Activated naive CD8-positive, alpha-beta T cell treated with anti-CD3 and anti-CD28 coated beads, Interleukin-2, amount 50 U/mL, for 24 hours (primary cell): ENCODE measurements at places on chromosomes 16 and 17.

GRCh38 chr17:1071103-1071825 is 74.3 kb downstream of the TIMM22 start:
- H3K36me3 ChIP-seq: peaks cover 24% of the 10 kb centered on the region
- H3K4me1 ChIP-seq: no peaks in the 10 kb centered on the region
- no peaks in the 10 kb centered on the region for H3K27me3 ChIP-seq
- DNase-seq: no peak

DNA sequence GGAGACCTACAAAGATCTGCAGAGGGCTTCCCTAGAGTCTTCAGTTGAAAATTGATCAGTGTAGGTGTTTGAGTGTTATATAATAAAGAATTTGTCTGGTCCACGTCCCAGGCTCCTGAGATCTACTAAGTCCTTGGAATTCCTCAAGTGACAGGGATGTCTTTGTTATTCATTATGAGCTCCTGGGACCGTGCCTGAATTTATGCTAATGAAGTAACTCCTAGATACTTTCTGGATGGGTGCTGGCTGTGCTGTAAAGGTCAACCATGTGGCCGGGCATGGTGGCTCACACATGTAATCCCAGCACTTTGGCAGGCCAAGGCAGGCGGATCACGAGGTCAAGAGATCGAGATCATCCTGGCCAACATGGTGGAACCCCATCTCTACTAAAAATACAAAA is 43.7 kb downstream of the CDC27 start:
- no peak overlapping the region for H3K27ac ChIP-seq
- peaks cover 38% of the 10 kb centered on the region for H3K36me3 ChIP-seq
- no peaks in the 10 kb centered on the region for H3K4me1 ChIP-seq
- H3K4me3 ChIP-seq: no peak overlapping the region

- peaks cover 36% of the 10 kb centered on the region for H3K4me1 ChIP-seq
- DNase-seq: no peak
- H3K27ac ChIP-seq: no peak overlapping the region
- H3K36me3 ChIP-seq: no peaks in the 10 kb centered on the region
Measured at GRCh38 chr16:57354311-57354710, 4.3 kb upstream of the CCL22 start.

DNA sequence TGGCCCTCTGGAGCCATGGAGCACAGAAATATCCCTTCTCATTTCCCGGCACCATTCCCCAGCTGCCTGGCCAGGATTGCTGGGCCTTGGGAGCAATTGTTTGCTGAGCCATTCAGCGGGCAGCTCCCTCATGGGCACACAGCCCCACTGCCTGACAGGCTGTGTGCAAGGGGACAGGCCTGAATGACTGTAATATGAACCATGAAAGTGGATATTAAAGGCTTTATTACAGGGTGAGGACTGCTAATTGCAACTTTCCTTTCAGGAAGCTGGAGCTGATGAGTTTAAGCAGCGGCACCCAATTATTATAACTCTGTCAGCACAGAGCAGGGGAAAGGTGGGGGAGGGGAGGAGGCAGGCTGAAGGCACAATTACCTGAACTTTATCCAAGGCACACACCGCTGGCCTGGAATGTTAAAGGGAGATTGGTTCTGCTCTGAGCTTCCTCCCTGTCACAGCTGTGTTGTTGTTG is 159.8 kb upstream of the SDK2 start:
- H3K36me3 ChIP-seq: no peaks in the 10 kb centered on the region
- H3K27me3 ChIP-seq: peaks cover 7% of the 10 kb centered on the region
- no peak overlapping the region for H3K4me3 ChIP-seq
- H3K27ac ChIP-seq: no peak overlapping the region
- H3K4me1 ChIP-seq: no peaks in the 10 kb centered on the region

- H3K27ac ChIP-seq: peak overlapping the region; percentile 86
- DNase-seq: no peak
- H3K4me1 ChIP-seq: peaks cover 43% of the 10 kb centered on the region
- H3K36me3 ChIP-seq: peaks cover 47% of the 10 kb centered on the region
- H3K4me3 ChIP-seq: peak overlapping the region; percentile 74
Measured at GRCh38 chr16:69444873-69445517, 20.6 kb downstream of the CYB5B start.

DNA sequence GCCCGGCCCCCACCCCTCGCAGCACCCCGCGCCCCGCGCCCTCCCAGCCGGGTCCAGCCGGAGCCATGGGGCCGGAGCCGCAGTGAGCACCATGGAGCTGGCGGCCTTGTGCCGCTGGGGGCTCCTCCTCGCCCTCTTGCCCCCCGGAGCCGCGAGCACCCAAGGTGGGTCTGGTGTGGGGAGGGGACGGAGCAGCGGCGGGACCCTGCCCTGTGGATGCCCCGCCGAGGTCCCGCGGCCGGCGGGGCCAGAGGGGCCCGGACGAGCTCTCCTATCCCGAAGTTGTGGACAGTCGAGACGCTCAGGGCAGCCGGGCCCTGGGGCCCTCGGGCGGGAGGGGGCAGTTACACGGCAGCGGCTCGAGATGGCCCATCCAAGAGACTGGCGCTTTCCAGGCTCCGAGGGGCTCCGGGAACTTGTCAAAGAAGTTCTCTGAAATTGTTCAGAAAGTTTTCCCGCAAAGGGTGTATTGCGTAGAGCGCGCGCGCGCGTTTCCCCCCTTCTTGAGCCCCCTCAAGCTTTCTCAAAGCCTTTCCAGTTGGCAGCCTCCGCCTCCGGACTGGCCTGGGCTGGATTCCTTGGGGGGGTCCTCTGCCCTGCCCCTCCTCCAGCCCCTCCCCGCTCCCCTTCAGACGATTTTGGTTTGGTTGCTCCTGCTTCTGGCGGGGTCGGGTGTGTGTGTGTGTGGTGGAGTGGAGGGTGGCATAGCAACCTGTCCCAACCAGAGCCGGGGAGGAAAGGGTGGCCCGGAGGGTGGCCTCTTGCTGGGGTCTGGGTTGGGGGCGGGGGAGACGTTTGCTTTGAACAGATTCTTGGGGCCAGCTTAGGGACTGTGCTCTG is 504 bp downstream of the ERBB2 start:
- H3K27me3 ChIP-seq: peaks cover 37% of the 10 kb centered on the region
- no peak overlapping the region for H3K4me3 ChIP-seq
- no peak overlapping the region for H3K27ac ChIP-seq
- H3K4me1 ChIP-seq: peaks cover 10% of the 10 kb centered on the region

DNA sequence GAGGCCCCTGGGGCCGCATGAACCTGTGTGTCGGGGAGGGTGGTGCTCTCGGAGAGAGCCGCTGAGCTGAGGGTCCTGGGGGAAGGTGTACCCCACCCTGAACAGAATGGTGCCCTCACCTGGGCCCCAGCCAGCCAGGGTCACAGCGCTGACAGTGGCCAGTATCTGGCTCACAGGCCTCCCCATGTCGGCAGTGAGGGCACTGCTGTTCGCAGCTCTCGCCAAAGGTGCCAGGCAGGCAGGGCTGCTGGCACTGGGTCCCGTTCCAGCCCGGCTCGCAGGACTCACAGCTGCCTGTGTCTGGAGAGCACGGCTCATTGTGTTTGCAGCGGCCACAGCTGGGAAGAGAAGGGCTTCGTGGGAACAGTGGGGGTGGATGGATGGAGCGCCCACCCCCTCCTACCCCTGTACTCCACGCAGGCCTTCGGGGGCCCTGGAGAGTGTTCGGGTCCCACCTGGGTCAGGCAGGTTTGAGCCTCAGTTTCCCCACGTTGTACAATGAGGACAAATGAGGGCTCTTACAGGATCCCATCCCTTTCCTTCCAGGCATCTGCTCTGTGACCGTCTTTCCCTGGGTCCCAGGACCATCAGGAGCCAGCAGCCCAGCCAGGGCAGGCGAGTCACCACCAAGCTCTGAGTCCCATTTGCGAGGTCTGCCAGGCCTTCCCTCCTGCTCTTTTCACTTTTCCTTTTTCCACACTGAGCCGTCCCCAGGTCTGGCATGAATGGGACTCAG is 5.0 kb downstream of the SCARF1 start:
- no peak overlapping the region for H3K27ac ChIP-seq
- H3K4me3 ChIP-seq: no peak overlapping the region
- H3K4me1 ChIP-seq: peaks cover 16% of the 10 kb centered on the region
- no peaks in the 10 kb centered on the region for H3K27me3 ChIP-seq
- peaks cover 2% of the 10 kb centered on the region for H3K36me3 ChIP-seq

DNA sequence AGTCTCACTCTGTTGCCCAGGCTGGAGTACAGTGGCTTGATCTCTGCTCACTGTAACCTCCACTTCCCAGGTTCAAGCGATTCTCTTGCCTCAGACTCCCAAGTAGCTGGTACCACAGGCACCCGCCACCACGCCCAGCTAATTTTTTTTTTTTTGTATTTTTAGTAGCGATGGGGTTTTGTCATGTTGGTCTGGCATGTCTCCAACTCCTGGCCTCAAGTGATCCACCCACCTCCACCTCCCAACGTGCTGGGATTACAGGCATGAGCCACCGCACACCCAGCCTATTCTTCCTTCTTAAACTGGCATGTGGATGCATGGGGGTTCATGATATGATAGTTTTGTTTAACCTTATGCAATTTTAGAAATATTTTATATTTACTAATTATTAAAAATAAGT is 39.4 kb upstream of the VWA3A start:
- H3K36me3 ChIP-seq: peaks cover 9% of the 10 kb centered on the region
- no peak overlapping the region for H3K4me3 ChIP-seq
- peaks cover 26% of the 10 kb centered on the region for H3K4me1 ChIP-seq

- DNase-seq: no peak
- H3K36me3 ChIP-seq: no peaks in the 10 kb centered on the region
- no peaks in the 10 kb centered on the region for H3K27me3 ChIP-seq
- H3K27ac ChIP-seq: no peak overlapping the region
- no peak overlapping the region for H3K4me3 ChIP-seq
- no peaks in the 10 kb centered on the region for H3K4me1 ChIP-seq
Measured at GRCh38 chr17:72063756-72064450, 56.9 kb upstream of the SOX9 start.

DNA sequence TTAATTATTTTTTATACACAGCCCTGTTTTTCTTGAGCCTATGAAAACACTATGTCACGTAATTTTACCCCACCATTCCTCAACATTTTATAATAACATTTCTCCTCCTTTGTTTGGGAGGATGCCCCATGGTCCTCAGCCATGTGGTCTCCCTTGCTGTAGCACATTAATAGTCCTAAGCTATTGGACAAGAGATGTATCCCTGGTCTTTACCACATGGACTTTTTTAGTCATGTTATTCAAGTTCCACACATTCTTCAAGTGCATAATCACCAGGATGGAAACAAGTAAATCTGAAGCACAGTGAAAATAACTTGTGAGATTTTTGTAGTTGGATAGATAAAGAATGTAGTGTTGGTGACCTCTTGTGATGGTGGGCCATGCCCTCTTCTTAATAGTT is 2.0 kb upstream of the KRTAP2-3 start:
- no peak overlapping the region for H3K4me3 ChIP-seq
- no peak for DNase-seq
- no peaks in the 10 kb centered on the region for H3K36me3 ChIP-seq
- H3K27ac ChIP-seq: no peak overlapping the region
- H3K4me1 ChIP-seq: no peaks in the 10 kb centered on the region

DNA sequence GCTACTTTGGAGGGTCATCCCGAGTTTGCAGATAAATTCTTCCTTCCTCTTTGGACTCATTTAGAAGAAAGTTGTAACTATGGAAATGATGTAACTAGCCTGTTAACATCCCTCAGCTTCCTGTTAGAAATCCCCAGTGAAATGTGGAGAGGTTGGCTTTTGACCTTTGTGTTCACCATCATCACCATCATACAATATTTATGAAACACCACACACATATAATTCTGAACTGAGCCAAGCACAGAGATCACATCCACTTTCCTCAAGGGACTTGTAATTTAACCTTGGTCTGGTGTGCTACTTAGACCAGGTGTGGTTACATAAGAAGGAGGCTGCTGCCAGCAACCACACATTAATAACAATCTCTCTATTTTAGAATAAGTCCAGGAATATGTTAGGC is 2.5 kb downstream of the CAPNS2 start:
- H3K4me1 ChIP-seq: no peaks in the 10 kb centered on the region
- no peak overlapping the region for H3K4me3 ChIP-seq
- H3K27ac ChIP-seq: no peak overlapping the region
- peaks cover 2% of the 10 kb centered on the region for H3K27me3 ChIP-seq
- DNase-seq: no peak

DNA sequence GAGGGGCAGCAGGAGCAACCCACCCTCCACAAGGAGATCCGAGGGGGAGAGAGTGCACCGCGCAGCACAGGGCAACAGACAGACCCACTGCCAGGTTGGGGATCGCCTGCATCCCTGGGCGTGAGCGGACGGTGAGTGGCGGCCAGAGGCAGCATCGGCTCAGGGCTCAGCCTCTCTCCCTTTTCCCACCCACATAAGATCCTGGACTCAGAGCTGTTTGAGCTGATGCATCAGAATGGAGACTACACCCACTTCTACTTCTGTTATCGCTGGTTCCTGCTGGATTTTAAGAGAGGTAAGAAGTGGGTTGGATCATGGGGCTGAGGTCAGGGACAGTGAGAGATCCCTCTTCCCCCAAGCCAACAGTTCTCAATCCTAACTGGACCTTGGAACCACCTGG is 23.2 kb downstream of the MNT start:
- no peak overlapping the region for H3K4me3 ChIP-seq
- no peaks in the 10 kb centered on the region for H3K36me3 ChIP-seq
- no peaks in the 10 kb centered on the region for H3K4me1 ChIP-seq
- no peak for DNase-seq
- H3K27ac ChIP-seq: no peak overlapping the region
- no peaks in the 10 kb centered on the region for H3K27me3 ChIP-seq

GRCh38 chr17:72240333-72240732 is 119.5 kb downstream of the SOX9 start:
- H3K27ac ChIP-seq: no peak overlapping the region
- peaks cover 2% of the 10 kb centered on the region for H3K27me3 ChIP-seq
- no peak for DNase-seq
- no peaks in the 10 kb centered on the region for H3K4me1 ChIP-seq
- no peak overlapping the region for H3K4me3 ChIP-seq

GRCh38 chr16:9138731-9139501 is 47.5 kb downstream of the HAPSTR1 start:
- no peak overlapping the region for H3K4me3 ChIP-seq
- peaks cover 22% of the 10 kb centered on the region for H3K4me1 ChIP-seq
- peaks cover 2% of the 10 kb centered on the region for H3K27me3 ChIP-seq
- DNase-seq: peak; percentile 77
- H3K36me3 ChIP-seq: peaks cover 5% of the 10 kb centered on the region
- H3K27ac ChIP-seq: no peak overlapping the region

- no peak overlapping the region for H3K4me3 ChIP-seq
- no peaks in the 10 kb centered on the region for H3K36me3 ChIP-seq
- no peak for DNase-seq
- no peak overlapping the region for H3K27ac ChIP-seq
- H3K27me3 ChIP-seq: peaks cover 9% of the 10 kb centered on the region
Measured at GRCh38 chr17:13569398-13570123, 32.2 kb downstream of the HS3ST3A1 start.

DNA sequence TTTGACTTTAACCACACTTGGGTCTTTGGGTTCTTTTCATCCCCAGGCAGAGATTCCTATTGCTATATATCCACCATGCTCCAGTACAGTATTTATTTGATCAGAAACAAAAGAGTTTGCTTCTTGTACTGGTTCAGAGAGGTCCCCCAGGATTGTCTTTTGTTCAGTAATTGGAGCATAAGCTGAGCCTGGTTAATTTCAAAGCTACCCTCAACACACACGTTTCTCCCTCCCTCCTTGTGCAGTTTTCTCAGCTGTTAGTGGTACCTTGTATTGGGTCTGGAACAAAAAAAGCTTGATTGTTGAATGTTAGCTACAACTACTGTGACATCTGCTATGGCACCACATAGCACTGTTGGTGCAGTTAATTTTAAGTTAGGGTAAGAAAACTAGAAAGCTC is 50.0 kb downstream of the NUP93 start:
- DNase-seq: no peak
- H3K27me3 ChIP-seq: no peaks in the 10 kb centered on the region
- peaks cover 40% of the 10 kb centered on the region for H3K4me1 ChIP-seq
- no peak overlapping the region for H3K27ac ChIP-seq

GRCh38 chr17:40338058-40338457 is 26.5 kb downstream of the GJD3 start:
- peaks cover 13% of the 10 kb centered on the region for H3K36me3 ChIP-seq
- no peaks in the 10 kb centered on the region for H3K27me3 ChIP-seq
- peak overlapping the region; percentile 49 for H3K27ac ChIP-seq
- DNase-seq: peak; percentile 38
